ENCODE measurements at places on chromosomes 2 and 18.

DNA sequence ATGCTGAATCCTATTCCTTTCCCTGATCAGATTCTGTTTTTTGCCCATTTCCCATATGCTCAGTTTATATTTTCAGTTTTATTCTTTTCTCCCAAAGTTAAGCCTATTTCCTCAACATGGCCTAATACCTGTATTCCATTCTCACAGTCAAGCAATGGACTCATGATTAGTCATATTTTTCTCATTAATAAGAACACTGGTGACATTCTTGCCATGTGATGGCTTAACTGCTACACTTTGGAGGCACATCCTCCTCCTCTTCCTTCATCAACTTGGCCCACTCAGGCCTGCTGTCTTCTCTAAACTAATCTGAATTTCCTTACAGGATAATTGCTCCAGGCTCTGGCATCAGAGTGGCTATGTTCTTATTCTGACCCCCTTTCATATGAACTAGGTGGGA lies 679.2 kb downstream of the NYAP2 start:
- no peak for DNase-seq

GRCh38 chr18:44724105-44724778 lies 43.6 kb downstream of the SETBP1 start:
- DNase-seq = no peak

GRCh38 chr2:162043132-162043531 lies 30.9 kb downstream of the DPP4 start:
- no peak for DNase-seq

DNA sequence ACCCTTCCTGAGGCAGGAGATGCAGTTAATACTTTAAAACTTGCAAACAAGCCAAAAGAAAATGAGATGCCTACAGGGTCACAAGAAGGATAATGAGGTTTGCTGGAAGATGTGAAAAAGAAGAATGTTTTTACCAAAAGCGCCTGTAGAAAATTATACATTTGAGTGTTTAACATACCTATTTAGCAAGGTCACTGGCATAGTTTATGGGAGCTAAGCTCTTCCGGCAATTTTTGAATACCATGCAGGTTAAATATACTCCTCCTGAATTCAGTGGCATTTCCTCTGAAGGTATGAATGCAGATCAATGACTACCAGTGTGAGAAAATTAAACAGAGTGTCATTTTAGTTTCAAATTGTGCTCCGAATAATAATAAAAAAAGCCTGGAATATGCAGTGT lies 21.2 kb upstream of the MAP3K20 start:
- no peak for DNase-seq

DNA sequence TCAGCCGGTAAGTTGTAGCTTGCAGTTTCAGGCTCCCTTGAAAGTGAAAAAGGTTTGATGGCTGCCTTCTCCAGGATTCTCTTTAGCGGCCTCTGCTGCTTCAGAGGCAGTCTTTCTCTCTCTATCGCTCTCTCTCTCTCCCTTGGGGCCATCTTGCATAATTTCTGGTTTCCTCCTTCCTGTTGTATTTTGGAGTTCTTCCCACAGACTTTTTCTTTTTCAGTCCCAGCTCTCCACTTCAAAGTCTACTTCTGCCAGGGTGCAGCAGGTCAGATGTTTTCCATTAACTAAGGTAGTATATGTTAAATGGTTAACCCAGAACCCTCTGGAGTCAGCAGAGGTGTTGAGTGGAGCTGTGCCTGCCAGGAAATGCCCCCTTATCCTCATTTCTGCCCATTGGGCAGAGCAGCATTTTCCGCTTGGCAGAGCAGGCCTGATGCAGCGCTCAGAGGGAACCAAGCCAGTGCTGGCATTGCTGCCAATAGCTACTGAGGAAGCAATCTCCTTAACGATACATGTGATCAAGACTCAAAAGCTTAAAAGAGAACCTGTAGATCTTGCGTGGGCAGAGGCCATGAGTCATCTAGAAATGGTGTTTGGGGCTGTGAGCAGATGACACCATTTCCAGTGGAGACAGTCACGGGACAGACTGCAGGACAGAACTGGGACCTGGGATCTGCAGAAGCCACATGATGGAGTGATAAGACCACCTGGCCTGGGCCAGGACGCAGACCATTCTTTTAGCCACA lies 20.8 kb downstream of the DBI start:
- no peak for DNase-seq

GRCh38 chr2:65231892-65232477 lies 4.4 kb downstream of the ACTR2 start:
- DNase-seq = no peak

GRCh38 chr2:8587251-8587791 lies 94.5 kb upstream of the ID2 start:
- DNase-seq = no peak

DNA sequence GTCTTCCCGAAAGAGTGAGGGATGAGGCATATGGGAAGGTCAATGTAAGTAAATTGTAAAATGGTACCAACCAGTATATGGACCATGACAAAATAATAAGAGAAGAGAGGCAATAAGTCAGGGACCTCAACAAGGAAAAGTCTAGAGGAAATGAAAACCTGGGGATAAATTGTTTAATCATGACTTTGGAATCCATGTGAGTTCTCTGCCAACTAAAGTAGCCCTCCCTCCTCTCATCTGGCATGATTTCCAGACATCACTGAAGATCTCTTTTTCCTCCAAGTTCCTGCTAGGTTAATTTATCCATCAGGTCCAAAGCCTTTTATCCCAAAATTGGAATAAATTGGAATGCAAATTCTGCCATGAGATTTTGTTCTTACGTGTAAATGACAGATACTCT lies 417.9 kb downstream of the NRXN1 start:
- DNase-seq = no peak

DNA sequence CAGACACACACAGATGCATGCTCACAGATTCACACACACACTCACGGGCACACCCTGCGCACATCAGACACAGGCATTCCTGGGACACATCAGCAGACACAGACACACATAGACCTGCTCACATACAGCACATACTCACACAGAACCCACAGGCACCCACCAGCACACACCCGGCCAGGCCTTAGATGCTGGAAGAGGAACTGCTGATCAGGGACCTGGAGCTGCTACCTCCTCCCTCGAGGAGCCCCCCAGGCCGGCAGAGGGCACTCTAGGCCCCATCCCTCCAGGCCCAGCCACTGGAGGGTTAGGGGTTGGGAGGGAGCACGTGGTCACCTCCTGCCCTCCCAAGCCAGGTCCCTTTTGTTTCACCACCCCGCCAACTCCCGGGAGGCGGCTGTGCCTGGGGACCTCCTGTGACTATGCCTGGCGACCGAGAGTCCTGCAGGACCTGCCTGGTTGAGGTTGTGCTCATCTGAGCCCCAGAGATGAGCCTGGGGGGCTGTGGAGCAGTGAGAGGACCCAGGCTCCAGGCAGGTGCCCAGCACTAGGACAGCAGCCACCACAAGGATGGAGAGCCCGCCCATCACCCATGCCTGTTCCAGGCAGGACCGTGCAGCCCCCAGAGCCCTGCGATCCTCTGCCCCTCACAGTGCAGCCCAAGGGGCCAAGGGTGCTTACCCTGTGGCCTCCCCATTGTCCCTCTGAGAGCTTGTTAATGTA lies 21.0 kb upstream of the PTMA start:
- peak; percentile 30 for DNase-seq

DNA sequence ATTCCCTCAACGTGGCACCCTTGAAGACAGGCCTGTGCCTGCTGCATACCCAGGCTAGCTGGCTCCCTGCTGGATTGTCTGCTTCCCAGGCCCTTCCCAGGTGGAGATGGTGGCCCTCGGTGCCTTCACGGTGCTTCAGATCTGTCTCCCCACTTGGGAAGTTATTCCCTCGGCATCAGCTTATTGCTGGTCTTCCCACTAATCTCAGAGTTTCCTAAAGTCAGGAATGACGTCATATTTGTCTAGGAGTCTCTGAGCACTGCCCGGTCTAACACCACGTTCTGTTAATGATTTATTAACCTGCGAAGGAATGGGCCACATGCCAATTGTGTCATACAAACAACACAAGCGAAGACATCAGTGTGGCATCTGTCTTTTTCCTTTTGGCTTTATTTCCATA lies 269.8 kb upstream of the ID2 start:
- DNase-seq = no peak

GRCh38 chr18:57859314-57859713 lies 56.2 kb upstream of the ATP8B1 start:
- no peak for DNase-seq

GRCh38 chr2:49241991-49242390 lies 87.7 kb upstream of the FSHR start:
- no peak for DNase-seq

GRCh38 chr2:136067897-136068580 lies 49.9 kb downstream of the CXCR4 start:
- no peak for DNase-seq

DNA sequence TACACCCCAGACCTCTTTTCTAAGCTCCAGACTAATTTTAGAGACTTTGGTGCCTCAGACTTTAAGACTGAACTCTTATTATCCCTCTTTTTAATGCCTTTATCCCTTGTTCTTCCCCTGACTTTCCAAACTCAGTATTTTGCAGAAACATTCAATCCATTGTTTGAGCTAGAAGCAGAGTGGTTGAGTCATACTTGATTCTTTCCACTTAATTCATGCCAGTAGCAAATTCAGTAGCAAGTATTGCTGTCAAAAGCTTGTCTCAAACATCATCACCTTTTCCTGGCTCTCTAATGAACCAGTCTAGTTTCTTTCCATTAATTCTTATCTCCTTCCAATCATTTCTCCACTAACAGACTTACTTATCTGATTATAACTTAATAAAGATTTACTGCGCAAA lies 699.7 kb upstream of the ZNF804A start:
- no peak for DNase-seq

DNA sequence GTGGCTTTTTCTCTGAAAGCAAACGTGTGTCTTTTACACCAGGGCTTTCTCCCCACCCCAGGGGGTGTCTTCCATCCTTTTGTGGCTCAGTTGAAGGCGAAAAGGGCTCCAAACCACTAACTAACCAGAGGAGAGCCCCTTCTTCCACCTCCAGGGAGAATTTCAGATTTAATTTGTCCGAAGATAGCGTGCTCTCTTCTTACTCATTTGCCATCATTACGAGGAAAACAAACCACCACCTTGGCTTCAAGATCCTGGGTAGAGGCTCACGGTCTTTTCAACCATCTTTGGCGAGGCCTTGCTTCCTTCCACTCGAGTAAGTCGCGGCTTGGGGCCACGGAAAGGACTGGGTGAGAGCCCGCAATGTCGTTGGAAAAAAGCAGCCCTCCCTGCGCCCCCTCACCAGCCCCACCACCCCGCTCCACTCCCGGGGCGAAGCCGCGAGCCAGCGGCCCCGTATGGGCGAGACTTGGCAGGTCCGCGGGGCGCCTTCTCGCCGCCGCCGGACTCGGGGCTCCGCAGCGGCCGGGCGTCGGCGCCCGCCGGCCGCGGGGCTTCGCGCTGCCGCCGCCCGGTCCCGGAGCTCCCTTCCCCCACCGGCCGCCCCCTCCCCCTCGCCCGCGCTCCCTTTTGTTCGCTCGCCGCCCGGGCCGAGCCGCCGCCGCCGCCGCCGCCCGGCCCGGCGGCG lies 1.7 kb upstream of the ZNF532 start:
- no peak for DNase-seq

GRCh38 chr2:208266553-208266893 lies 468 bp downstream of the PIKFYVE start:
- no peak for DNase-seq

DNA sequence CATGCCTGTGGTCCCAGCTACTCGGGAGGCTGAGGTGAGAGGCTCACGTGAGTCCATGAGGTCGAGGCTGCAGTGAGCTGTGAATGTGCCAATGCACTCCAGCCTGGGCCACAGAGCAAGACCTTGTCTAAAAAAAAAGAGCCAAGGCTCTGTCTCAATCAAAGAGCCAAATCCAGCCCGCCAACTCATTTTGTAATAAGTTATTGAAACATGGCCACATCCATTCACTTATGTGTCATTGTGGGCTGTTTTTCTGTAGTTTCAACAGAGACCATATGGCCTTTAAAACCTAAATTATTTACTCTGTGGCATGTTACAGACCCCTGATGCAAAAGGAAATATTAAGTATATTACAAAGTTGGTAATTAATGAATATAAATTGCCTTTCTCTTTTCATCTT lies 60.8 kb downstream of the GPR39 start:
- no peak for DNase-seq

DNA sequence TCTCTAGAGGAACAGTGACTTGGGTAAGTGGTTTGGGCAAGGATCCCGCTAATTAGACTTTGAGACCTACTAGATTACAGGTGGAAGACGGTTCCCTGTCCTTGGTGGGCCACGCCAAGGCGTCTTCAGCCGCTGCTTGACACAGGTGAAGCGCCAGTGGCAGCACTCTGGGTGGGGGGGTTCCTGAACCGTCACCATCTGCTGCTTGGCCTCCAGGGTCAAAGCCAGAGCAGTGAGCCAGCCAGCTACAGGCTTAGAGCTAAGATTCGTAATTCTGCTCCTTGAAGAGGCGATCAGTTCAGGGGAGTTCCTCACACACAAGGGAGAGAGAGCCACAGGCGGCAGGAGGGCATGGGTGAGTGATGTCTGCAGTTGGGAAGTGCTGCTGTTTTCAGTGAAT lies 39.4 kb upstream of the RBM44 start:
- no peak for DNase-seq

- no peak for DNase-seq
These were observed 156.1 kb upstream of the HNRNPA3 start for GRCh38 chr2:177056481-177056929.

DNA sequence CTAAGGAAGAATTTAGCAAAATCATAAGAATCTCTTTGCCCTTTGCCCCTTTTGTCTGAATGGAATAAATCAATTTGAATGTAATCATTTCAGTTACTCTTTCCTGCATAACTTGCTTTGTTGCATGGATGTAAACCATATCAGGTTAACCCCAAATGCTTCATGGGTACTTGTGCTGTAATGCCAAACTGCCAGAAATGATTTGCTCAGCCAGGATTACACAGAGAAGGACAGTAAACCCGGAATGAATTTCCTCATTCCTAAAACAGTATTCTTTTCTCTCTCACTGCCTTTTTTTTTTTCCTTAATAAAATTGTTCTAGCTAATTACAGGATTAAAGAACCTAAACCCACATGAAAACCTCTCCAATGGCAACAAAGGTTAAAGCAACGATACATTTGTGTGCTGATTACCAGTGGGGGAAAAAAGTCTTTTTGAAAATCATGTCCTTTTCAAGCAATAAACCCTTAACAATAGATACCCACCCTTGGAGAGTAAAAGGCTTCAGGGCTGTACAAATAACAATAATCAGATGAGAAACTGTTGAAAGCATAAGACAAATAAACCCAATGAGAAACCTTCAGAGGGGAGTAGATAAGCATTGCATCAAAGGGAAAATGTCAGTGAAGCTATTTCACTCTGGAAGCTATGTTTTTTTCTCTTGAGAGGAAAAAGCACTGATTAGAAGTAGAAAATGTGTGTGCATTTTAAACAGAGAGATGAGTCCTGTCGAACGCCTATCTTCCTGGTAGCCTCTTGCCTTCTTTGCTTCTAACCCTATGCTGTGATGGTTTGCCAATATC lies 275.3 kb downstream of the CDH2 start:
- no peak for DNase-seq

GRCh38 chr2:165440367-165440766 lies 29.1 kb upstream of the CSRNP3 start:
- no peak for DNase-seq

DNA sequence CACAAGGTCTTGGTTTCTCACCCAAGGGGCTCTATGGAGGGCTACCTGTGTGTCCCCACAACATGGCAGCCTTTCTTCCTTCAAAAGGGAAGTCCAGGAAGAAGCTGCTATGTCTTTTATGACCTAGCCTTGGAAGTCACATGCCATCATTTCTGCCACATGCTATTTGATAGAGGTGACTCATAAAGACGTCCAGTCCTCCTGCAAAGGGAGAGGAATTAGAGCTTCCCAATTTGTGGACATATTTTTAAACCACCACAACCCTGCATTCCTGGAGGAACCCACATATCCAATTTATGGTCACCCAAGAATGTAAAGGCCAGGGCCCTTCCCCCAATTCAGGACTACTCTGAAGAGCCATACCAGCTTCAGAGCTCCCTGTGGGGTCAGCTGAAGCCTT lies 246.2 kb downstream of the CYP26B1 start:
- DNase-seq = no peak
